ENCODE measurements at places on chromosomes 4 and X.

DNA sequence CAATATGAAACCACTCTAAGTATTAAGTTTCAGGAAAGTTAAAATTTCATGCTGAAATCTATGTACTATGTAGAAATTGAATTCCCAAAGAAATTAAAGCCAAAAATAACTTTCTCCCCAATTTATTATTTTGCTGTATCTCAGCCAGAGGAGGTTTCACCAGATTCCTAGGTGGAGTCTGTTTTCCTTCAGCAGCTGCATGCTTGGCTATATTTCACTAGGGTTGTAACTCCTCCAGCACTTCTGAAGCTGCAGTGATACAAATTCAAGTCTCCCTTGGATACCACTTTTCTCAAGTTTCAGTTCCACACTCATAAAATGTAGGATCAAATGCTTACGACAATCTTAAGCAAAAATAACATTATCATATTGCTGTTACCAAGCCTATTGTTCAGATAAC is 41.2 kb upstream of the ZC4H2 start:
- no peak for DNase-seq

DNA sequence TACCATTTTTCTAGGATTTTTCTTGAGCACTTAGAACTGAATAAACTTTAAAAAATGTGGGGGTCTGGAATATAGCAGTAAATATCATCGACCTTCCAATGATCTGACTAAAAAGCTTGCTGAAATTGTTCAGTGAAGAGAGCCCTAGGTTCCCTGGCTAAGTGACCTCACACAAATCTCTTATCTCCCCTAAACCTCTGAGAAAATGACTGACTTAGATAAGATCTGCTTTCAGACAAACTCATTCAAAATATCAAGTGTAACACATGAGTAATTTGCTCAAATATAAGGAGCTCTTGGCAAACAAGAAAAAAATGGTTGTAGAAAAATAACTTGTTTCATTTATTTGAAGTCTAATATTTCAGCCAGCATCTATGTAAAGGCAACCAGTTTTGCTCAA is 441.7 kb upstream of the SLIT2 start:
- no peak for DNase-seq

DNA sequence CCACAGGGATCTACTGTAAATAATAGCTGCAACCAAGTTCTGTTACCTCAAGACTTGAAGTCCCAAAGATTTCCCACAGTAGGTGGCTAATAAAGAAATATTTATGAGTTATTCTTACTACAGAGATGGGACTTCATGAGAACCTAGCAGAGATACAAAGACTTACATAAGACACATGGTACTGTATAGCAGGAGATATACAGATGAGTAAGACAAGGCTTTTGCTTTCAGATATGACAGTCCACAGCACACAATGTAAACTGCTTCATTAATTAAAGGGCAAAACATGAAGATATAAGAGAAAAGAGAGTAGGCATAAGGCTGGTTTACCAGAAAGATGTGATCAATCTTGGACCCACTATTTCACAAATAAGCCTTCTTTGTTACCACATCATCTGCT is 6.6 kb downstream of the ANKRD17 start:
- no peak for DNase-seq

GRCh38 chrX:135295944-135296305 is 13.4 kb upstream of the ETDC start:
- DNase-seq, result no peak

GRCh38 chr4:140993370-140993769 is 139.9 kb downstream of the RNF150 start:
- DNase-seq, result no peak

GRCh38 chr4:151960449-151961230 is 199.8 kb upstream of the GATB start:
- no peak for DNase-seq

- DNase-seq, result no peak
These were observed 100.1 kb upstream of the NAP1L5 start for GRCh38 chr4:88797725-88798124.

GRCh38 chr4:14125375-14126129 is 498.0 kb upstream of the BOD1L1 start:
- DNase-seq, result no peak

DNA sequence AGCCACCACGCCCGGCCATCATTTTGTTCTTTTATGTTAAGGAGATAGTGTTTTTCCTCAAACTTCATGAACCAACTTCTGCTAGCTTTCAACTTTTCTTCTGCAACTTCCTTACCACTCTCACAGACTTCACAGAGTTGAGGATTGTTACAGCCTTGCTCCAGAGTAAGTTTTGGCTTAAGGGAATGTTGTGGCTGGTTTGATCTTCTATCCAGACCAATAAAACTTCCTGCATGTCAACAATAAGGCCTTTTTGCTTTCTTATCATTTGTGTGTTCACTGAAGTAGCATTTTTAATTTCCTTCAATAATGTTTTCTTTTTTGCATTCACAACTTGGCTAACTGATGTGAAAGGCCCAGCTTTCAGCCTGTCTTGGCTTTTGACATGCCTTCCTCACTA is 12.7 kb upstream of the TET2 start:
- no peak for DNase-seq

DNA sequence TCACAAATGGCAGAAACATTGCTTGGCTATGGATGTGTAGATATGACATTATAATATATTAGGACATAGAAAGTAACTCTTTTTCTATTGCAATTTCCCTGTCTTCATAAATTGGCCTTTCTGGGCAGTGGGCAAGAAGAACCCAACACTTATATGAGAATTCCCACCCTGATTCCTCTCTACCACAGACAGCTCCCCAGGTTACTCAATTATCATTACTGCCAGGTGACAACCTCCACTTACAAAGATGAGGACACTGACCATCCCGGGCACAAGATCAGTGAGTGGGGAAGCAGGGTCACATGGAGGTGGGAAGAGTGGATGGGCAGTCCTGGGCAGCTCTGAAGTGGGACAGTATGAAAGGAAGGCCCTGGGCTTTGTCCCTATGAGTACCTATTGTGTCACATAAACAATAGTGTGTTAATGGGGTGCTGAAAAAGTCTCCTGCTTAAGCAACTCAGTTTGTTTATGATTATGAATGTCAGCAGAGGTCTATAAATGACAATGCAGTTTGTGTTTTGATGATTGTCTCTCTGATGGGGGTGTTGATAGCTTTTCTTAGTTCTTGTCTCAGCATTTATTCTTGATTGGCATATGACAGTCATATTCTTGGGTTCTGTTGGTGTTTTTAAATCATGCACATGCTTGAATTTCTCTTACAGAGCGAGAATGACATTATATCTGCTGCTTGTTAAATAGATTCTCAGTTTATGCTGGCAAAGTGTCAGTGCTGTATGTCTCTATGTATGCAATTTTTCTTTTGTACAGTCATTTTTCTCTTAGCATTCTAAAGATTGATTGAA is 99.9 kb downstream of the SLIT2 start:
- DNase-seq, result no peak

- no peak for DNase-seq
These were observed 14.6 kb downstream of the LETM1 start for GRCh38 chr4:1841201-1841886.

- no peak for DNase-seq
These were observed 6.7 kb downstream of the ARAP2 start for GRCh38 chr4:36237366-36238313.

- DNase-seq, result no peak
These were observed 105.3 kb upstream of the TMEM150C start for GRCh38 chr4:82666970-82667665.

- DNase-seq, result no peak
These were observed 1671.6 kb upstream of the TENM3 start for GRCh38 chr4:180571516-180572055.

GRCh38 chr4:75800972-75801371 is 76.6 kb downstream of the USO1 start:
- DNase-seq, result no peak

- DNase-seq, result no peak
These were observed 276.3 kb downstream of the TENM3 start for GRCh38 chr4:182519528-182519927.

- no peak for DNase-seq
These were observed 296.3 kb downstream of the PCDH7 start for GRCh38 chr4:31016322-31017061.

GRCh38 chr4:145484225-145484846 is 2.7 kb downstream of the SMAD1 start:
- DNase-seq, result no peak

DNA sequence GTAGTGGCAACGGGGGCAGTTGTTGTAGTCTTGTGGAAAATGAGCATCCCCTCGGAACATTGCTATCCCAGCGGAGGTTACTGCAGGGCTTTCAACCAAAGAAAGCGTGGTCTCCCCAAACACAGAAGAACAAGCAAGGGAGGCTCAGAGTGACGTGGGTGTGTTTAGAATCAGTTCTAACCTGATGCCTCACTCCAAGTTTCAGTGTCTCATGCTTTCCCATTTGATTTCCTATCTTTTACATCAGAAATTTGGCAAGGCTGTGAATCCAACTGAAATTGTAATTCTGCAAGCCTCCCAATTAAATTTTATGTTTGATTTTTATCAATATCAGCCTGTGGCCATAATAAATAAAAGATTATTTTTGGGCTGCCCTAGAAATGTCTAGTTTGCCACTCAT is 156.1 kb upstream of the LNX1 start:
- no peak for DNase-seq

- no peak for DNase-seq
These were observed 102.0 kb downstream of the SYTL5 start for GRCh38 chrX:38108364-38108763.

DNA sequence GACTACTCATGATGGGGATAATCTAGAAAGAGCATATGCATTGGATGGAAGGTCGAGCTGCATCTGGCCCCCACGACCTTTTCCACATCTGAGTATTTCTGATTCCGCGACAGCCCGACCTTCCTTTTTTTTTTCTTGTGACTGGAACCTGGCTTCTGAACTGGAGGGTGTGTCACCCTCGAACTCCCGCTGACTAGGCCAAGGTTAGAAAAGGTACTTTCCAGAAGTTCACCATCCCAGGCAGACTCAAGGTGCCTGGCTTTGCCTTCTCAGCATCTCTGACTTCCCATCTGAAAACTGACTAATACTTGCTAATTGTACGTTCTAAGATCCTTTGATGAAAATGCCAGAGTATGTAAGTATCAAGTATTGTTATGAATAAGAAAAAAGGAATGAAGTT is 49.3 kb upstream of the CD40LG start:
- no peak for DNase-seq

- DNase-seq, result no peak
These were observed 108.9 kb downstream of the DLG3 start for GRCh38 chrX:70553516-70553915.

DNA sequence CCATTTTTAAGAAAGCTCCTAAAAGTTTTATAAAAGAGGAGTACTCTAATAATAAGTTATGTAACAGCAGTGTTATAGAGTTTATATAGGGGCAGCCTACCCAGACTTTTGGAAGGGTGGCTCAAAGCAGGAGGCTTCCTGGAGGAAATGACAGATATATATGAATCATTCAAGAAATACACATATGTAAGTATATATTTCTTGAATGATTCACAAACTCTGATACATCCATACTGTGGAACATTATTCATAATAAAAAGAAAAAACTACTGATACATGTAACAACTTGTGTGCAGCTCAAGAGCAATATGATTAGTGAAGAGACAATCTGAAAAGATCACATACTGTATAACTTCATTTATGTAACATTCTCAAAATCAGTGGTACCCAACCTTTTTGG is 166.2 kb downstream of the WDFY3 start:
- no peak for DNase-seq

DNA sequence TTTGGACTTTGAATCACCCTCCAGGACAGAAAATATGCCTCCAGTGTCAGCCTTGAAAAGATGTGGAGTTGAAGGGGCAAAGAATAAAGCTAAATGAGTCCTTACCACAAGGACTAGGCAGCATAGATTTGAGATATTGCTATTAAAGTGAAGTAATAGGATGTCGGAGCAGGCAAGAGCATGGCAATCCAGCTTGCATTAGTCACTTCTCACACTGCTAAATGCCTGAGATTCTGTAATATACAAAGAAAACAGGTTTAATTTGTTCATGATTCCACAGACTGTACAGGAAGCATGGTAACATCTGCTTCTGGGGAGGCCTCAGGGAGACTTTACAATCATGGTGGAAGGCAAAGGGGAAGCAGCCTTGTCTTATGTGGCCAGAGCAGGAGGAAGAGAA is 109.8 kb upstream of the PCDH7 start:
- DNase-seq, result no peak

GRCh38 chr4:6781561-6781960 is 966 bp upstream of the KIAA0232 start:
- DNase-seq, result no peak

GRCh38 chr4:70280567-70280966 is 38.2 kb downstream of the CSN3 start:
- DNase-seq, result no peak

GRCh38 chr4:152728343-152728742 is 48.5 kb upstream of the TMEM154 start:
- DNase-seq, result no peak

GRCh38 chr4:100841911-100842310 is 324.1 kb upstream of the EMCN start:
- DNase-seq, result no peak

DNA sequence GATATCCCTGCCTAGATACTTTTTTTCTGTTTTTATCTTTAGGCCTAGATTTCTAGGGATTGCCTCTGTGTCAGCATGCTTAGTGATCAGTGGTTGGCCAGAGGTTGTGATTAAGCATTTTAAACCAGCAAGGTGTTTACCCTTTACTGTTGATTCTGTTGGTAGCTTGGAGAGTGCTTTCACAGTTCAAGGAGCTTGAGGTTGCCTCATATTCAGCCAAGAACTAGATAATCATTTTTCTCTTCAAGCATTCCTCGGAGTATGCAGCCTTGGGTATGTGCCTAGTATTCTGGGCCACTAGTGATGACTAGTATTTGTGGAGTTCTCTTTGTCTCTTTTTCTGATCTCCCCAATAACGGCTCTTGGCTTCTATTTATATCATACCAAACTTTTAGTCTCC is 20.4 kb downstream of the APOOL start:
- DNase-seq, result no peak

DNA sequence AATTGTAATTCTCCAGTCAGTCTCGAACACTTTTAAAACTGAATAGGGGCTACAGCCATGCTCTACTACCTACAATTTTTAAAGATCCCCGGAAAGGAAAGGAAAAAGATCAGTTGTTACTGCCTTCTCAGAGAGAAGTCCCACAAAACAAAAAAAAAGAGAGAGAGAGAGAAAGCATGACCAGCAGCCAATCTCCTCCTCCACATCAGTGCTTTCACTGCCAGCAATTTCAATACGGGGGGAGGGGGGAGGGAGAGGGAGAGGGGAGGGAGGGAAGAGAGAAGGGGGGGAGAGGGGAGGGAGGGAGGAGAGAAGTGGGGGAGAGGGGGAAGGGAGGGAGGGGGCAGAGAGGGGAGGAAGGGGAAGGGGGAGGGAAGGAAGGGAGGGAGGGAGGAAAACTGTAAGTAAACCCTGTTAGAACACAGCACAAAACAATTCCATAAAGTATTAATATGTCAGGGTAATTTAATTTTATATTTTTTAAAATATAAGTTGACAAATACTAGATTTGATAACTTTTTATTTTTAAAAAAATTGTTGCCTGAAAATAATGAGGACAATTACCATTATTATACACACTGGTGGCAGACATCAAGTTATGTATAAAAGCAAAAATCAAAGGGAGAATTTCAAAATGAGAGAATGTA is 108.0 kb downstream of the LRBA start:
- no peak for DNase-seq

- no peak for DNase-seq
These were observed 72.0 kb downstream of the LDB2 start for GRCh38 chr4:16826406-16826910.
